Stimulated activated CD4-positive, alpha-beta T cell treated with anti-CD3 and anti-CD28 coated beads, Interleukin-4, amount 100 ng/mL, for 1 hour (primary cell): ENCODE measurements at places on chromosomes 13 and 19.
A peak's percentile ranks its signal among the peaks of the same experiment; 100 is the strongest.

GRCh38 chr13:37109051-37109678, 3.7 kb upstream of the CSNK1A1L start:
- DNase-seq = no peak

DNA sequence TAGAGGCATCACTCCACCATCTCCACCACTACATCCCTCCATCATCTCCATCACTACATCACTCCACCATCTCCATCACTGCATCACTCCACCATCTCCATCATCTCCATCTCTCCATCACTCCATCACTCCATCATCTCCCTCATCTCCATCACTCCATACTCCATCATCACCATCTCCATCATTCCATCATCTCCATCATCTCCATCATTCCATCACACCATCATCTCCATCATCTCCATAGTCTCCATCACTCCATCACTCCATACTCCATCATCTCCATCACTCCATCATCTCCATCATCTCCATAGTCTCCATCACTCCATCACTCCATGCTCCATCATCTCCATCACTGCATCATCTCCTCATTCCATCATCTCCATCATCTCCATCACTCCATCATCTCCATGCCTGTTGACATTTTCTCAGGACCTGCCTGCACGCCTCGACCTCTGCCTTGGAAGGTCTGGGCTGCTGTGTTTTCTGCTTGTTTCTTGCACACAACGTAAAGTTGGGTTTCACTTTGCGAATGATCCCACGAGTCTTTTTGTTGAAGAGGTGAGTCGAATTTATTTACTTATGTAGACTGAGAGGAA, 21.2 kb upstream of the RASA3 start:
- DNase-seq = no peak

GRCh38 chr13:98262292-98262691, 85.2 kb upstream of the RNF113B start:
- no peak for DNase-seq

DNA sequence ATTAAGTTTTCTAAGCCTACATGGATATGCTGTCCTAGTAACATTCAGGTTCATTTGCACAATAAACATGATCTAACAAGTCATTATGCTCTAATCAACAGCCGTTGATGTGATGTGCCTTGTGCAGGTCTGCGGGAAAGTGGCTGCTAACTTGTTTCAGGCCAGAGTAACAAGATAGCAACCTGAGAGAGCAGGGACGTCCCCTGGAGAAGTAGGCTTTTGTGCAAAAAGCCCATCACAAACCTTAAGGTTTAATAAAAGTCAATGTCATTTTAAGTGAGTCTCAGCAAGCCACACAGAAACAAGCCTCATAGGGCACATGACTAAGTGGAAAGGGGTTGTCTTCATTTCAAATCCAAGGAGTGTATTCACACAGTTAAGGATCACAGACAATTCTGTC, 17.6 kb downstream of the FOXO1 start:
- DNase-seq = no peak

DNA sequence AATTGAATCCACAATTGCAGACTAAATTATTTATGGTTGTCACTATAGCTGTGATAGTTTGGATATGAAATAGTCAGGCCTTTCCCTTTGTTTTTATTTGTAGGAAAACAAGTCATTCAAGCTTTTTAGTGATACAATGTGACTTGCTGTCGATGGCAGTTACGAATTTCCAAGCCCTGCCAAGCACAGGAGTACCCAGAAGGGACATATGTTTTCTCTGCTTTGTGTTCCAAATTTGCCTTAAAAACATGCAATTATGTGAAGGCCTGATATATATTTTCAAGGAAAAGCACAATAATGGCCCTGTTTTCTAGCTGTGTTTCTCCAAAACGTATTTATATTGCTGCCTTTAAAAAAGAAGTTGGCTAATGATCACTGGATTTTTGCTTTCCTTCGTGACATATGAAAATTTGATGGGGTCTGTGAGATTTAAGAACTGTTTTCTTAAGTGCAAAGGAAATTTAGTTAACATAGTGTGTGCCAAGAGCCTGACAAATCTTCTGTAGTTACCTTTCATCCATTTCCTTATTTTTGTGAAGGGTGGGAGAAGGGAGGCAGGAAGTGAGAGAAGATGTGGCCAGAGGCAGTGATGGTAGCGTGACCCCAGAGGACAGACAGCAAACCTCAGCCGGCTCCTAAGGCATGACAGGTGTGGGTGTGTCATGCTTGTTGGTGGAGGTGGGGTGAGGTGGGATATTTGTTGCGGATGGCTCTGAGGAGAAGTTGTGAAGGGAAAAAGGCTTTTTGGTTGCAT, 79.6 kb downstream of the TEX26 start:
- DNase-seq = no peak

GRCh38 chr13:75790198-75790970, 154.3 kb downstream of the LMO7 start:
- DNase-seq = no peak

- peak; percentile 55 for DNase-seq
Measured at GRCh38 chr19:54430306-54431254, 15.3 kb downstream of the TTYH1 start.

GRCh38 chr19:38095411-38096308, 128.4 kb downstream of the DPF1 start:
- DNase-seq = peak; percentile 57

DNA sequence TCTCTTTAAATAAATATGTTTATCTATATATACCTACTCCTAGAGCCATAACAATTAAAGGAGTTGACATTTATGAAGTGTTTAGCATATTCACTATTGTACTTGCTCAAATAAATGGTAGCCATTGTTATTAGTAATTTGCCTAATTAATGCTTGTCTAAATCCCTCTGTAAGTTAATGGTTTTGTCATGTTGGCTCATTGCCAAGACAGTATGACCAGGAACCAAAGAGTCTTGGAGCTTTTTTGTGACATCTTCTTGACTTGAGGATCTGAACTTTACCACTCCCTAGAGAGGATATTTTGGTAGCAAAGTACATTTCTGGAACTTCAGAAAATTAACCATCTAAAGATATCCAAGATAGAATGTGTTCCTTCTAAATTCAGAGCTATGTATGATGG, 15.5 kb downstream of the FRY start:
- no peak for DNase-seq

GRCh38 chr13:37460166-37460565, 138.4 kb downstream of the POSTN start:
- no peak for DNase-seq

- no peak for DNase-seq
Measured at GRCh38 chr13:23865026-23865425, 24.2 kb downstream of the MIPEP start.
